ENCODE measurements at places on chromosomes 12 and 14.
A peak's percentile ranks its signal among the peaks of the same experiment; 100 is the strongest.

GRCh38 chr14:34299360-34299759 is 162.7 kb downstream of the SPTSSA start:
- DNase-seq, result no peak

- DNase-seq, result no peak
These were observed 15.4 kb downstream of the HSP90AA1 start for GRCh38 chr14:102071283-102071998.

DNA sequence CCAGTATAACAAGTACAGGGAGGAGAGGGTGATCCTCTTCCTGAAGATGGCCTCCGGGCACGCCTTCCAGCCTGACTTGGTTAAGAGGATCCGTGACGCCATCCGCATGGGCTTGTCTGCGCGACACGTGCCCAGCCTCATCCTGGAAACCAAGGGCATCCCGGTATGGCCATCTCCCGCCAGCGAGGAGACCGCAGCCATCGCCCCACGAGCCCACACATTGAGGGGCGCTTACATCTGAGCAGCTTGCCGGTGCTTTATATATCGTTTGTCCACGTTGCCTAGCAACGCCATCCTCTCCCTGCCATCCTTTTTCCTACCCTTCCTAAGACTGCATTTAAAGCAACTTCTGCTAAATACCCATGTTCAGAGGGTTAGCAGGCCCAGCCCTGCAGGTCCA is 71.5 kb downstream of the AACS start:
- DNase-seq, result no peak

- DNase-seq, result no peak
These were observed 127.7 kb downstream of the ZFP36L1 start for GRCh38 chr14:68665131-68665530.

GRCh38 chr12:82659343-82660207 is 27.1 kb upstream of the TMTC2 start:
- DNase-seq, result no peak

DNA sequence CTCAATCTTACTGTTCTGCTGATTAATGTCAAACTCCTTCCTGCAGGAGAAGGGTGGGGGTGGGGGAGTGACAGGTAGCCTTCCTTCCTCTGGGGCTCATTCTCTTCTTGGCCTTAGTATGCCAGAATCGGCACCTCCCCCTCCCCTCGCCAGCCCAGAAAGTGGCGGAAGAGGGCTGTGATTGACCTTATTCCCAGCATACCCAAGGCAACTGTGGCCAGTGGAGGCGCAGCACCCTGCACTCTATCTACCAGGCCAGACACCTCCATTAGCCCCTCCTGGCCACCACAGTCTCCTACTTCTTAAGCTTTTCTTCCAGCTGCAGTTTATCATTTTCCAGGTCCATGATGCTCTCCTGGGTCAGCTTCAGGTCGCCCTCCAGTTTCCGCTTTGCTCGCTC is 15.5 kb downstream of the MYH6 start:
- DNase-seq, result no peak

DNA sequence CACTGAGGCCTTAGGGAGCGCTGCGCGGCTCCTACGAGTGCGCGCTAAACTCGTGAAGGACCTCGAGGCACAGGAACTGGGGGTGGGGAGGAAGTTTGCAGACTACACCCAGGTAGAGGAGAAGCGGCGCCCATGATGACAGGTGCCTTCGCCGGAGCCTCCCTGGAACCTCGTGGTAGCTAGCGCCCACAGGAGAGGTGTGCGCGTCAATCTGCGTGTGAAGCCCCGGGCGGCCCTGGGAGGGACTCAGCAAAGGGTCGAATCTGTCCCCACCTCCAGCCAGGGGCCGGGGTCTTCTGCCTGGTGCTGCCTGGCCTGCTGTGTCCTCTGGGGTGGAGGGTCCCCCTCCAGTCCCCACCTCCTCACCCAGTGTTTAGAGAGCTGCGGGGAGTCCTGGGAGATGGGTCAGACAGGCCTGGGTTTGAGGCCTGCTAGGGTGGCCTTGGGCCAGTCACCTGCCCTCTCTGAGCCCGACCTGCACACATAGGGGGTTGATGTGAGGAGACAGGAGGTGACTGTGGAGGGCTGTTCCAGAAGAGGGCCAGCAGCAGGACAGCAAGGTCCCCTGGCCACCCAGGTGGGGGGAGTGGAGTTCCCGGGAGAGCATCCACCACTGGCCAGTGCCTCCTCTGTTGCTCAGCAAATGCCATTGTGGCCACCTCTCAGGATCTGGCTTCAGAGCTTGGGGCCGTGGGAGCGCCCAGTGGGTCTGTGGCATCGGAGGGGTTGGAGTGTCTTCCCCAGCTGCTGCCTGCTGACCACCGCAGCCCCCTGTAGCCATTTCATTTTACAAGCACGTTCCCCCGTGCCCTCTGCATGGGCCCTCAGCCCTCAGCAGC is 20.2 kb upstream of the KIF26A start:
- DNase-seq, result no peak

- no peak for DNase-seq
These were observed 219.6 kb downstream of the CCDC91 start for GRCh38 chr12:28409892-28410291.

- peak; percentile 77 for DNase-seq
These were observed 62.1 kb downstream of the TNFAIP2 start for GRCh38 chr14:103185051-103186029.

DNA sequence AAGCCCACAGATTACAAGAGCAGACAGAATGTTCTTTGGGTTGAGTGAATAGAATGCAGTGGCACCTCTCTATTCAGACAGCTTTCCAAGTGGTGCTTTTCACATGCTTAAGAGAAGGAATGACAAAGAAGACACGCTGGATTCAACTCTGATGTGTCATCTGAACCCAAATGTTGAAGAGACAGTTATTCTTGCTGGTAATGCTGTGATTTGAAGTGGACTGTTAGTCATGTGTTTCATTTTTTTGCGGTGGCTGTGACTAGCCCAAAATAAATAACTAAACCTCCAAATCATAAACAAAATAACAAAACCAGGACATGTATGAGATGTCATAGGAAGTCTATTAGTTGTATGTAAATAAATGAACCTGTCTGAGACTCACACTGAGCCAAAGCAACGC is 391.8 kb upstream of the PRICKLE1 start:
- DNase-seq, result no peak

DNA sequence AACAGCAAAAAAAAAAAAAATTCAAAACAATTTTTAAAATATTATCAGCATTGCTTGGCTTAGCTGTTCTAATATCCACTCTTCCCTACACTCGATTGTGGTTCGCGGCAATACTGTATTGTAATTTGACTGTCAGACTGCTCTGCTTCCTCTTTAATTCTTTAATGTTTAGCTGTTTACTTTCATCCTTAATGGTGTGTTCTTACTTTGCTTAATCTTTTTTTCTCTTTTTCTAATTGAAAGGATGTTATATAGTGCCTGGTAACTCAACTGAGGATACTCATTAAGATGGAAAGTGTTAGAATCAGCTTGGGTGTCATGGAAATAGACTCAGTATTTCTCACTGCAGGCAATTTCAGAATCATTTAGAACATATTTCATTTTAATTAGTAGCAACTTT is 2.0 kb downstream of the ANO4 start:
- no peak for DNase-seq

- DNase-seq, result peak; percentile 41
These were observed 21.8 kb downstream of the WNK1 start for GRCh38 chr12:774051-774614.

DNA sequence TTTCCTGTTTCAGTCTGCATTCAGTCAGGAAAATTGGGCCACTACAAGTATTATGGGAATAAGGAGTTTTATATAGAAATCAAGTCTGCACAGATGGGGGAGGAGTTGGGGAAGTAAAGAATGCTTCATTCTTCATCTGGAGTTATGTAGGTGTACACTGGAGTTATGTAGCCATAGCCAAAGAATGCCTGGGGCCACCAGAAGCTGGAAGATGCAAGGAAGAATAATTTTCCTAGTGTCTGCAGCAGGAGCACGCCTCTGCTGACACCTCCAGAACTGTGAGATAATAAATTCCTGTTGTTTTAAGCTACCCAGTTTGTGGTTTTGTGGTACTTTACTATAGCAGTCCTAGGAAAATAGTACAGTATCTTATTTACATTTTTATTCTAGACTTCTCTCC is 333.4 kb downstream of the NELL2 start:
- no peak for DNase-seq

Measured in eye (tissue), 1 donor.